Stimulated activated CD8-positive, alpha-beta memory T cell treated with anti-CD3 and anti-CD28 coated beads, Interleukin-15, amount 100 ng/mL, for 4 hours (primary cell): ENCODE measurements at places on chromosomes 12 and 14.

- DNase-seq, result no peak
Measured at GRCh38 chr12:92968176-92968813, 39.2 kb upstream of the EEA1 start.

- DNase-seq, result no peak
Measured at GRCh38 chr12:19430988-19431387, 8.3 kb upstream of the AEBP2 start.

GRCh38 chr14:62599616-62600385 lies 445.5 kb downstream of the KCNH5 start:
- DNase-seq, result no peak

DNA sequence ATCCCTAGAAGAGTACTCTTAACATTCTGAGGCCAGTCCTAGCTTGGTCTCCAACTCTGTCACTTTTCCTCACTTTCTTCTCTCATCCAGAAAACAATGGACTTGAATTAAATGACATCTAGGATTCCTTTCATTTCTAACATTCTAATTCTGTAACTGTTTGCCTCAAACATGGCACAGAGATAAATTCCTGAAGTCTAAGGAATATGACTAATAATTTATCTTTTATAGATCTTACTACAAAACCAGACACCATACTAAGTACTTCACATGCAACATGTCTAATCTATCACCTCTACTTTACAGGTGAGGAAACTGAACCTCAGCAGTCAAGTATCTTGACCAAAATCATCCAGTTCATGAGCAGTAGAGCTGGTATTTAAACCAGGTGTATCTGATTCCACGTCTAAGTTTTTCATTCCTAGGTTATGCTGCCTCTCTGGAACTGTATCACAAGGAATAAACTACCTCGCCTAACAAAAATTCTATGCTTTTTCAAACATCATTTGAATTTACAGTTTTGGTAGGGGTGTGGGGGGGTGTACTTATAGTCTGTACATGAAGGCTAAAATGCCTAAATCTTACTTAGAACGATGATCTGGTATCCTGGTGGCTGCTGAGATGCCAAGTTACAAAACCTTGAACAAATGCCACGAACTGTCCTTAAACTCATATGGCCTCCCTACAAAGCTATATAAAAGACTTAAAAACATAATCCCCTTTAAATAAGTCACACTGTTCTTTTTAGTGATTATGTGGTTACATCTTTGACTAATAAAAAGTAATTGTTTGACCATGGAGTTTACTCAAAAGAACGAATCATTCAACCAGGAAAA lies 41.6 kb downstream of the ATXN2 start:
- DNase-seq, result no peak

DNA sequence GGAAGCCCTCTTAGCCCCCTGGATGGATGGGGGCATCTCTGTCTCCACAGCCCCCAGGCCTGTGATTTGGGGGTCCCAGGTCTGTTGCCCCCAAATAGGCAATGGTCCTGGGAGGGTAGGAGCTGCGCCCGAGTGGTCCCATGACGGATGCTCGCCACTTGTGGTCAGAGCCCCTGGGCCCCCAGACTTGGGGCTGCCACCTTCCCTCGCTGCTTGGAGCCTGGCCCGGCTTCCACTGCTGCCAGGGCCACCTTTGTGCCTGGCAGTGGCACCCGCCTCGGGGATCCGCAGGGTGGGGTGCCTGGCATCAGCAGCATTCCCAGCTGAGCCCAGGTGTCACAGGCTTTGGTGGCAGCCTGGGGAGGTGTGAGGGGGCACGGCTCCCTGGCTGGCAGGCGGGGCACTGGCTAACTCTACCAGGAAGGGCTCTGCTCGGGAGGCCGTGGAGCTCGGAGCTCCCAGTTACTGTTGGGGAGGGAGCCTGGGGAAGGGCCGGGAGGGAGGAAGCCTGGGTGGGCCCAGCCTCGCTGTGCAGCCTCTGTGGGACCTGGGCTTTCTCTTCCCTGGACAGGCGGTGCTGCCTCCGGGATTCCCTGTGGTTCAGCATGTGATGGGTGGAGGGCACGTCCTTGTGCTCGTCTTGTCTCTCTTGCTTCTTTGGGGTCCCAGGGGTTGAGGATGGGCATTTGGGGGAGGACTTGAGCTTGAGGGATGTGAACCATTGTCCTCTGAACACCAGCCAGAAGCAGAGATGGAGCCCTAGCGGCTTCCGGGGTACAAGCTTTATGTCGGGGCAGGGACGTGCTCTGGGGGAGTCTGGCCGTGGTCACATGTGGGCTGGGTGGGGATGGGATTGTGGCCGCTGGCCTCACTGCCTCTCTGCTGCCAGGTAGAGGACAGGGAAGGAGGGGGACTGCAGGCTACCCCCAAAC lies 5.4 kb downstream of the KIF26A start:
- DNase-seq, result no peak

DNA sequence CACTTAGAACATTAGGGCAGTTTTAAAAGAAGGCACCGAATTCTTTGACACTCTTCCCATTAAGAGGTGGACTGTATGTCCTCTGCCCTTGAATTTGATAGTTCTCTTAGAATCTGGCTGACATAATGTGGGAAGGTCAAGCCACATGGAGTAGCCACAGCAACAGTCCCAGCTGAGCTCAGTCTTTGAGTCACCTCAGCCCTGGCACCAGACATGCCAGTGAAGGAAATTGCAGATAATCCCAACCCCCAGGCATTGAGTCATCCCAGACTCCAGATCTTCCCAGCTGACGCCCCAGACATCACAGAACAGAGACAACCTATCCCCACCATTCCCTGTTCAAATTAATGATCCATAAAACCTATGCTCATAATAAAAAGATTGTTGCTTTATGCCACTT lies 83.4 kb downstream of the GTF2A1 start:
- no peak for DNase-seq

- no peak for DNase-seq
Measured at GRCh38 chr12:132550014-132550802, 60.2 kb downstream of the LRCOL1 start.

DNA sequence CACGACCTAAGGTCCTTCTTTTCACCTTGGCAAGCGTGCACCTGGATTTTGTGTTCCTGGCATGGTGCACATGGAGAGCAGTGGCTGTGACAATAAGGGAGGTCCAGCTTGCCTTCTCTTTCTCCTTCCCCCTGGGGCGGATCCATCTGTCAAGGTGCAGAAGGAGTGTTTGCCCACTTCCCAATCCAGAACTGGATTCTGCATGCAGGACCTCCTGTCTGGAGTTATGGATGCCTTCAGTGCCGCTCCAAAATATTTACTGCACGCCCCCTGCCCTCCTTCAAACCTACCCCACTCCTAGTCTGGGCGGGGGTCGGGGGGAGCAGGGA lies 192.7 kb downstream of the DPF3 start:
- DNase-seq, result no peak

DNA sequence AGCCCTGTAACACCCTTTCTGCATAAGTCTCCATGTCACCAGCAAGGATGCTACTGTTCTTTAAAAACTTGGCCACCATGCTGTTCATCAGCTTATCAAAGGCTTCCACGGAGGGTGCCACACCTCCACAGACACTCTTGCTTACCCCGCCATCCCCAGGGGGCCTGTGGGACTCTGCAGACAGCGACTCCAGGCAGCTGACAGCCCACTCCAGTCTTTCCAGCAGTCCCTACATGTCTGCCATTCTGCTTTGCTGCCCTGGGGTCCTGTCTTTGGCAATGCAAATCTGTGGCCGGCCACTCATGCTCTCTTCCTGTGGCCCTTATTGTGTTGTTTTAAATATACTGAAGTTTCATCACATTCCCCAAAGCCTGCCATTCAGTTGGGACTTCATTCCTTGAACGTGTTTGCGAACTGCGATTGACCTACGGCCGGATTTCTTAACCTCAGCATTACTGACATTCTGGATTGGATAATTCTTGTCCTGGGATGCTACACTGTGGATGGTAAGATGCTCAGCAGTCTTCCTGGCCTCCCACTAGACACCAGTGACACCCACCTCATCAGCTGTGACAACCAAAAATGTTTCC lies 125.6 kb downstream of the FOXN3 start:
- no peak for DNase-seq

DNA sequence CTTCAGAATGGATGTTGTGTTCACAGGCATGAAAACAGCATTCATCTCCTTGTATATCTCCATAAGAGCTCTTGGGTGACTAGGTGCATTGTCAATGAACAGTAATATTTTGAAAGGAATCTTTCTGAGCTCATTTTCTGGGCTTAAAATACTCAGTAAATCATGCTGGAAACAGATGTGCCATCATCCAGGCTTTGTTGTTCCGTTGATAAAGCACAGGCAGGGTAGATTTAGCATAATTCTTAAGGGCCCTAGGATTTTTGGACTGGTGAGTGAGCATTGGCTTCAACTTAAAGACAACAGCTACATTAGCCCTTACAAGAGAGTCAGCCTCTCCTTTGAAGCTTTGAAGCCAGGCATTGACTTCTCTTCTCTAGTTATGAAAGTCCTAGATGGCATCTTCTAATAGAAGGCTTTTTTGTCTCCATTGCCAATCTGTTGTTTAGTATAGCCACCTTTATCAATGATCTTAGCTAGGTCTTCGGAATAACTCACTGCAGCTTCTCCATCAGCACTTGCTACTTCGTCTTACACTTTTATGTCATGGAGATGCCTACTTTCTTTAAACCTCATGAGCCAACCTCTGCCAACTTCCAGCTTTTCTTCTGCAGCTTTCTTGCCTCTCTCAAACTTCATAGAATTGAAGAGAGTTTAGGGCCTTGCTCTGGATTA lies 79.6 kb upstream of the PSMA6 start:
- DNase-seq, result no peak

DNA sequence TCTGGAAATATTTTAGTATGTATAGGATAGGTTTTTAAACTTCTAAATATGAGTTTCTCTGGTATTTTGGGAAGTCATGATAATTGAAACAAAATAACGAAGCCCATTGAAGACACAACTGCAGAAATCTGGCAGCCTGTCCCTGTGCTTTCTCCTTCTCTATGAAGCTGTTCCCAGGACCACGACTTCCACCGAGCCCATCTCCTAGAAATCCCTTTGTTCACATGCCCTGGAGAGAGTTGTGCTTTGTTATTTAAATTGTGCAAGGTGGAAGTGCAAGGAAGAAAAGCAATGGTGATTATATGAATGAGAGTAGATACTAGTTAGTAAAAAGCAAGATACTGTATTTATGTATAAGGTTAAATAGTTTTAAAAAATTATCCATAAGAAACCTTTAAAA lies 32.2 kb downstream of the STK38L start:
- DNase-seq, result no peak

DNA sequence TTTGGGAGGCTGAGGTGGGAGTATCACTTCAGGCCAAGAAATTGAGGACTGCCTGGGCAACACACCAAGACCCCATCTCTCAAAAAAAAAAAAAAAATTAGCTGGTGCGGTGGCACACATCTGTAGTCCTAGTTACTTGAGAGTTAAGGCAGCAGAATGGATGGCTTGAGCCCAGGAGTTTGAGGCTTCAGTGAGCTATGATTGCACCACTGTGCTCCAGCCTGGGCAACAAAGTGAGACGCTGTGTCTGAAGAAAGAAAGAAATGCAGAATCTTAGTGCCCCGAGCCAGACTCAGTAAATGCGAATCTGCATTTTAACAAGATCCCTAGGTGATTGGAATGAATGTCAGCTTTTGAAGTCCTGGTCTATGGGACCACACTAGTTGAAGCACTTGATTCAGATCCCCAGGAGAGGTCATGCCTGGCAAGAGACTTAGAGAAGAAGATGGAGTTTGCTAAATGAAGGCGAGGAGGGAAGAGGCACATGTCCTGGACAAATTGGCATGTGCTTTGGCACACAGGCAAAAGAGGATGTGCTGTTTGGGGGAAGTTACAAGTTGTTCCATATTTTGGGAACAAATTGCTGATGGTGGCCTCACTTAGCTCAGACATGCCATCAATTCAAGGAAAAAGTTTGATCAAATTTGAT lies 56.6 kb downstream of the DRAM1 start:
- no peak for DNase-seq

GRCh38 chr12:50929831-50930230 lies 22.5 kb upstream of the HIGD1C start:
- no peak for DNase-seq

DNA sequence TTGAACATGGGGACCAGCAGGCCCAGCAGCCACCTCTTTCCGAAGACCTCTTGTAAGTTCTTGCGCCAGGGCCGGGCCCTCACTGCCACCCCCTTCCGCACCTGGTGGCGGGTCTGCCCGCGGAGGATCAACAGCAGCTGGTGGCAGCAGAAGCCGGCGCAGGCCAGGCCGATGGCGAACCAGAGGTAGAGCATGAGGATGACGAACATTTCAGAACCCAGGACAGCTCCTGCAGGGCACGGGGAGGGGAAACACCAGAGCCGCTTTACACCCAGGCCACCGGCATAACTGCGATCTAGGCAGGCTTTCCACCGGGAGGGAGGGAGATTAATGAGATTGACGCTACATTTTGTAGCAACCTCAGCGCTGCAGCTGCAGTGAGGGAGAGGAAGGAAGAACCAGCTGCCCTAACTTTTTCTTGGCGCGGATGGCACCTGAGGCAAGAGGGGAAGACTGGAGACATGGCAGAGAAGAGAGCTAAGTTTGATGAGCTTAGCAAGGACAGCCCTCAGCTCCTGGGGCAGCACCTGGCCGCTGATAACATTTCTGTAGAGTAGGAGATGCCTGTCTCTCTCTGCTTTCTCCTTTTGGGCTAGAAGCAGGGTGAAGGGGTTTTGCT lies 7.8 kb downstream of the ZDHHC22 start:
- DNase-seq, result no peak

GRCh38 chr12:91040096-91040755 lies 17.6 kb downstream of the KERA start:
- DNase-seq, result no peak

GRCh38 chr12:62846491-62846890 lies 88.5 kb downstream of the PPM1H start:
- no peak for DNase-seq

GRCh38 chr12:81077329-81077685 lies 572 bp upstream of the ACSS3 start:
- DNase-seq, result no peak

GRCh38 chr12:120761519-120761934 lies 35.9 kb downstream of the ACADS start:
- no peak for DNase-seq

GRCh38 chr14:63956326-63956725 lies 103.5 kb downstream of the SYNE2 start:
- no peak for DNase-seq

GRCh38 chr12:2298556-2299200 lies 245.9 kb downstream of the CACNA1C start:
- DNase-seq, result no peak

GRCh38 chr12:112169966-112170365 lies 44.6 kb downstream of the TRAFD1 start:
- no peak for DNase-seq

GRCh38 chr14:64447876-64448670 lies 17.2 kb upstream of the AKAP5 start:
- DNase-seq, result no peak

GRCh38 chr12:49556391-49557186 lies 11.4 kb downstream of the MCRS1 start:
- DNase-seq, result no peak

DNA sequence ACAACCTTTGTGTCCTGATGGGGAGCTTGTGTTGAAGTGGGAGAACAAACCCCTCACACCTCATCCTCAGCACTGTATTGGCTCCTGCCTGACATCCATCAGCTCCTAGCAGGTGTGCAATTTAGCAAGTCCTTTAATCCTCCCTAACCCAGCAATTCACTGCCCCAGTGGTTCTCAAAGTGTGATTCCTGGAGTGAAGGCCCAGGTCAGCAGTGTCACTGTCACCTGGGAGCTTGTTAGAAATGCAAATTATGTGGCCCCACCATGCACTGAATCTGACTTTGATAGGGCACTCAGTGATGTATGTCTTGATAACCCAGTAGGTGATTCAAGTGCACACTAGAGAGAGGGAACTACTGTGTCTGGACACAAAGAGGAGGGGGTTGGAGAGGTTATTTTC lies 133.6 kb downstream of the FGD4 start:
- DNase-seq, result no peak
